ENCODE measurements at places on chromosomes 3 and 15.

DNA sequence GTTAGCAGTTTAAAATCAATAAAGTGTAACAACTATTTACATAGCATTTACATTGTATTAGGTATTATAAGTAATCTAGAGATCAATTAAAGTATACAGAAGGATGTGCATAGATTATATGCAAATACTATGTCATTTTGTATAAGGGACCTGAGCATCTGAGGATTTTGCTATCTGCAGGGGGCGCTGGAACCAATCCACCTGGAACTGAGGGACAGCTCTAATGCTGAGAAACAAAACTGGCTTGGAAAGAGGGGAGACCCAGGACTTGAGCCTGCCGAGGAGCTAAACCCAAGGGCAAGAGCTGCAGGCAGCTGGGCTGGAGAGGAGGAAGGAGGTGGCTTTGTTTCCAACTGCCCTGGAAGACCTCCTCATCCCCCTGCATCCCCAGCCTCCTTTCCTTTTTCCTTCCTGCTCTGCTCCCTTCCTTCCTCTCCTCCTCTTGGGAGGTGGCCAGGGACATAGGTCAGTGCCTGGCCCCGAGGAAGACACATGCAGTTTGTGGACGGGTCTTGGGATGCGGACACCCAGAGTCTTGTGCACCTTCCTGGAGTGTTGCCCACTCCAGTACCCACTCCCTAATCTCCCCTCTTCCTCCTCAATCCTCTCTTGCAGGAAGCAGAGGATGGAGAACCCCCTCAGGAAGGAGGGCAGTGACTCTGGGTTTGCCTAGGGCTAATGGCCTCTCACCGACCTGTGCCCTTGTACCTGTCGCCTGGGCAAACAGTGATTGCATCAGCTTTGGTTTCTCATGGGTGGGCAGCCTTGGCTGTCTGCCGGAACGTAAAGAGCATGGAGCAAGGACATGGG is 825 bp upstream of the RTP3 start:
- no peak overlapping the region for H3K27ac ChIP-seq
- H3K27me3 ChIP-seq, result no peaks in the 10 kb centered on the region

DNA sequence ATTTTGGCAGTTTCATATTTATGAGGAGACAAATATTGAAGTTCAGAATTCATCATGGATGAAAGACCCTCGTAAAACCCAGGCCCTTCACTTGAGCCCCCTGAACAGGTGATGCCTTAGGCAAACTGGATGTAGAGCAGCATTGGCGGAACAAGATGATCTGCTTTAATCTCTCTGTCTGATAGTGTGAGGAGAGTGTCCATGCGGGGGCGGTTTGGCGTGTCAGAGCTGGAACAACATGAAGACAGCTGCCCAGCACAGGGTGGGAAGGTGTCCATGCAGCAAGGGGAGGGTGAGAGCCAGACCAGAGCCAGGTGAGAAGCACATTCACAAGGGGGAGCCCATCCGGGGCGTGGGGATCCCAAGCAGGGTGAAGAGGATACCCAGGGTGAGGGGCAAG is 31.8 kb upstream of the ANP32A start:
- no peak for DNase-seq
- H3K27me3 ChIP-seq, result no peaks in the 10 kb centered on the region
- H3K4me1 ChIP-seq, result no peaks in the 10 kb centered on the region
- H3K36me3 ChIP-seq, result no peaks in the 10 kb centered on the region

DNA sequence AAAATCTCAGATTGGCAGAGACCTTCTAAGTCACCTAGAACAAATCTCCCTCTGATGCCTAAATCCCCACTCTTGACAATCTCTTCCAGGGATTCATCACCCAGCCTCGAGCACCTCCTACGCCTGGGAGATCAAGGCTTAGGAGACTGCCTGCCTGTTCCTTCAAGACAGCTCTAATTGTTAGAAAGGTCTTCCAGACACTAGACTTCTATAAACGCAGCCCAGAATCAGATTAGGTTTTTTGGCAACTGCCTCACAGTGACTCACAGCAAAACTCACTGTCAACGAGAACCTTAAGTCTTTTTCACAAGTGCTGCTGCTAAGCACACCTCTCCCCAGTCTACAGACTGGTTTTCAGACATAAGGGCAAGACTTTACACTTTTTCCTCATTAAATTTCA is 23.1 kb downstream of the SRGAP3 start:
- H3K4me1 ChIP-seq, result no peaks in the 10 kb centered on the region
- no peak overlapping the region for H3K27ac ChIP-seq
- no peak for DNase-seq
- H3K27me3 ChIP-seq, result no peaks in the 10 kb centered on the region
- H3K36me3 ChIP-seq, result no peaks in the 10 kb centered on the region

GRCh38 chr3:122481390-122481789 is 33.3 kb downstream of the KPNA1 start:
- no peak overlapping the region for H3K4me3 ChIP-seq
- peaks cover 32% of the 10 kb centered on the region for H3K4me1 ChIP-seq

DNA sequence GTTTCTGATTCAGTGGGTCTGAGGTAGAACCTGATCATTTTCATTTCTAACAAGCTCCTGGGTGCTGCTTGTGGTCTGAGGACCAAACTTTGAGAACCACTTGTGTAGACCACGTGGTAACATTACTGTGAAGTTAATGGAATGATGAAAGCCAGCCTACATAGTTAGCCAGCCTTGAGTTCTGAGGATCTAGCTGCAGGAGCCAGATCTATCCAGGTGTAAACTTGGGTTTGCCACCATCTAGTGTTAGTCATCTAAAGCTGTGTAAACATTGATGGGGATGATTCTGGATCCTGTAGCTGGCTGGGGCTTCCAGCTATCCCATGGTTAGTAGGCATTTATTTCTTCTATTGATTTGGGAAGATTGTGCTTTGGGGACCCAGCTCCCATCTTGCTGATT is 170.0 kb downstream of the TMEM108 start:
- peaks cover 35% of the 10 kb centered on the region for H3K27me3 ChIP-seq
- H3K4me1 ChIP-seq, result no peaks in the 10 kb centered on the region
- no peak for DNase-seq
- no peak overlapping the region for H3K4me3 ChIP-seq
- no peak overlapping the region for H3K27ac ChIP-seq

GRCh38 chr3:77800893-77801292 is 761.0 kb downstream of the ROBO2 start:
- H3K4me3 ChIP-seq, result no peak overlapping the region
- H3K27me3 ChIP-seq, result no peaks in the 10 kb centered on the region
- no peaks in the 10 kb centered on the region for H3K4me1 ChIP-seq
- no peak overlapping the region for H3K27ac ChIP-seq
- no peak for DNase-seq
- H3K36me3 ChIP-seq, result no peaks in the 10 kb centered on the region

GRCh38 chr3:45716790-45717336 is 27.7 kb downstream of the SACM1L start:
- no peak for DNase-seq
- H3K27me3 ChIP-seq, result no peaks in the 10 kb centered on the region
- no peak overlapping the region for H3K27ac ChIP-seq
- H3K36me3 ChIP-seq, result peaks cover 5% of the 10 kb centered on the region
- H3K4me1 ChIP-seq, result no peaks in the 10 kb centered on the region

GRCh38 chr3:123089611-123090331 is 22.9 kb downstream of the PDIA5 start:
- H3K4me3 ChIP-seq, result no peak overlapping the region
- no peak overlapping the region for H3K27ac ChIP-seq
- no peaks in the 10 kb centered on the region for H3K4me1 ChIP-seq
- no peaks in the 10 kb centered on the region for H3K27me3 ChIP-seq

DNA sequence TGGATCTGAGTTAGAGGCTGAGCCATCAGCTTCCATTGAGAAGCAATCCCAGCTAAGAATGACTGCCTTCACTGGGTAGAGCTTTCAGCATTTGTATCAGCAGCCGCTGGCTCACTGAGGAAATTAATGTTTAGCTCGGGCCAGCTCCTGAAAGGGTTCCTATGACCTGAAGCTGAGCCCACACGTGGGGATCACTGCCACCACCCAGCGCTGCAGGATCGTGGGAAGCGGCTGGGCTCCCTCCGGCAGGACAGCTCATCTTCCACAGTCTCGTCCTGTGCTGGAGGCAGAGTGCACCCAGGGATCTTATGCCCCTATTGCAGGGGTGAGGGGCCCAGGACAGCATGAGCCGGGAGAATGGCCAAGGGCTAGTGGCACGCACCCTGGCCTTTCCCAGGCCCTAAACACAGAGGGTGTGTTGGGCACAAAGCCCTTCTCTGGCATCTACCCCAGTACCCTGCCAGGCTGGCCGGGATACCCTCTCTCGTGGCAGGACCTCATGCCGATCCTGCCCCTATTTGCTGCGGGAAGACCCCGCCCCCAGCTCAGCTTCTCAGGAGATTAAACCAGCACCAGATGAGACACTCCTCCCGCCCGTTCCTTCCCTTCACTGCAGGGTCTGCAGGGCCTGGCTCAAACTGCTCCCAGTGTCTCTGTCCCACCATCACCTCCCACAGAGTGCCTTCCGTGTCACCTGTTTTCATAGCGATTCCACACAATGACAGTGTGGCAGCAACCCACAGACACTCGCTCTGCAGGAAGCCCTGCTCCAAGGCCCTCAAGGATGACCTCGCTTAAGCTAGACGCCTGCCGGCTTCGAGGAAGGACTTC is 28.5 kb downstream of the KLHL25 start:
- no peaks in the 10 kb centered on the region for H3K36me3 ChIP-seq
- DNase-seq, result no peak
- no peak overlapping the region for H3K27ac ChIP-seq
- no peak overlapping the region for H3K4me3 ChIP-seq

GRCh38 chr15:81072551-81072950 is 61.5 kb upstream of the CFAP161 start:
- no peaks in the 10 kb centered on the region for H3K4me1 ChIP-seq
- no peak overlapping the region for H3K4me3 ChIP-seq

Measured in HCT116 (cell line).